ENCODE measurements at places on chromosomes 6 and 20.

GRCh38 chr20:47412083-47412482, 55.6 kb upstream of the ZMYND8 start:
- no peak for DNase-seq

DNA sequence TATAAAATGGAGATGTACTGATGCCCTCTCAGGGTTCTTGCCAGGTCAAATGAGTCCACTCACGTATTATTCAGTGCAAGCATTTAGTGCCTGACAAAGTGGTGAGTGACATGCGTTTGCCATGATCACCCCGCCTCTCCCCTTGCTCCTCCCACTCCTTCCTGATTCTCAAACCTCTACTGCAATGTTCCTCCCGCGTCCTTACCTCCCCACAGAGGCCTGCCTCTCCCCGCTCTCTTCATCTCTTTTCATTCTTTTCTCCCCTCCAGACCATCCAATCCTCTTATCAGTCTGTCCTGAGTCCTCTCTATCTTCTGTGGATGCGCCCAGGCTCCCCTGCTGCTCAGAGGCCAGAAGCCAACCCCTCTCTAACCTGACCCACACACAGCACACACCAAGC, 40.7 kb downstream of the KCNK5 start:
- DNase-seq, result no peak

- DNase-seq, result no peak
These were observed 82.0 kb downstream of the SERAC1 start for GRCh38 chr6:158086054-158086503.

GRCh38 chr20:57200882-57201695, 65.4 kb downstream of the BMP7 start:
- no peak for DNase-seq

GRCh38 chr6:17497535-17498095, 102.5 kb upstream of the FAM8A1 start:
- no peak for DNase-seq

GRCh38 chr20:1462834-1463233, 3.8 kb downstream of the NSFL1C start:
- no peak for DNase-seq

DNA sequence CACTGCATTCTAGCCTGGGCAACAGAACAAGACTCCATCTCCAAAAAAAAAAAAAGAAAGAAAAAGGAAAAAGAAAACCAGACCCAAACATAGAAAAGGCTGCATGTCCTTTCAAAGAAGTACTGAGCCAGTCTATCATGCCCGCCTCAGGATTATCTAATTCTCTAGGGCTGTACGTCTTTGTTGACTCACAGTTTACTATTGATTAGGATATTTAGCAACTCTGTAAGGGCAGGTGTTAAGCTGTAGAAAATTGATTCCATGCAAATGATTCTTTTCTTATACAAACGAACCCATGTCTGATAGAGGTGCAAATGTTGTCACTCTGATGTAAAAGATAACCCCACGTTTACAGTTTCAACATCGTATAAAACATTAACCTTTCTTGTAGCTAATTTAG, 209.0 kb downstream of the TTLL2 start:
- peak; percentile 56 for DNase-seq

DNA sequence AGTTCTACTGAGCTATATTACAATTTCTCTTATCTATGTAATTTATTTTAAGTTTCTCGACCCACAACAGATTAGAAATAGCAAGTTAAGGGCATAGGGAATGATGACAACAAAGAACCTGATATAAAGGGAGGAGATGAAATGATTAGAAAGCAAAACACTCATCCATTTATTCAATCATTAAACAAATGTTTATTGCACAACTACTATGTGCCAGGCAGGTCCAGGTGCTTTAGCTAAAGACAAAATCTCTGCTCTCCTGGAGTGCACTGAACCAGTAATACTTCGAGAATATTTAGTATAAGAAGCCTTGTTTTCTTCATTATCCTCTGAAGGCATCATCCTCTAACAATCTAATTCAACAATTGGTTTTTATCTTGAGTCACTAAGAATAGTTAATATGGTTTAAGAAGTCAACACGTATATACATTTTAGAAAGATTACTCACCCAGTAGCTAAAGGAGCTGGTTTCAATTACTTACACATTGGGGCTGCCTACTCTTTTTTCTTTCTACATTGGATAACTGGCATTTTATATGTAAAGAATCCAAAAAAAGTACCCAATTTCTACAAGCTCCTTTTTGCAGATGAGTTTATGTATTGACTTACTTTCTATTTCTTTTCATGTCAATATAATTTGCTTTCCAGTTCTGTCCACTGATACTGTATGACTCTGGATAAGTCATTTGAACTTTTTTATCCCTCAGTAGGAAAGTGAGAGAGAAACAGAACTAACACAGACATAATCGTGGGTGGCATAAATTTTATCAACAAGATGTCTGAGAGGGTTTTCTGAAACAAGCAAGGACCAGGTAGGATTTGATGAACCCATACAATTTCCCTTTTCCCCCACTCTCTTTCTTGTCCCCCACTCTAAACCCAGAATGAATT, 312.6 kb downstream of the CLIC5 start:
- DNase-seq, result no peak

DNA sequence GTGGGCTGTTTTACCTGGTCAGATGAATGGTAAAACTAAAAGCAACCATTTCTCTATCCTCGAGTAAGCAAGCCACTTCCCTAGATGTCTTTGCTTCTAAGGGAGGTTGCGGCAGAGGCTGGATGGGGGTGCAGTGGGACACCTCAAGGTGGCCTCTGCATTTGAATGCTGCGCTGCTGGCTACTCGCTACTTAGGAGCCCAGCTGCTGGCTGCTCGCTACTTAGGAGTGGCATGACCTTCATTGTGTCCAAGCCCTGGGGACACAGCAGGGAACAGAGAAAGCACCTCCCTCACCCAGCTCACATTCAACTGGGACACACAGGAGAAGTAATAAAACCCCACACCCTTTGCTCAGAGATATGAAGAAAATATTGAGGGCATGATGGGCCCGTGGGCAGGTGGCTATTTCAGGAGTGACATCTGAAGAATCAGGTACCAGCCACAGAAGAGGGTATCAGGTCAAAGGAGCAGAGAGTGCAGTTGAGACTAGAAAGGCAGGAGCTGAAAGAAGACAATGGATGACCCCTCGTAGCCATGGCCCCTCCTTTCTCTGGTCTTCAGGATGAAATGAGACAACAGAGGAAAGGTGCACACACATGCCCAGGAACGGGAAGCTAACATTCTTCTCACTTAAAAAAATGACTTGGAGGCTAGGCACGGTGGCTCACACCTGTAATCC, 149.4 kb downstream of the ZMYND8 start:
- no peak for DNase-seq

DNA sequence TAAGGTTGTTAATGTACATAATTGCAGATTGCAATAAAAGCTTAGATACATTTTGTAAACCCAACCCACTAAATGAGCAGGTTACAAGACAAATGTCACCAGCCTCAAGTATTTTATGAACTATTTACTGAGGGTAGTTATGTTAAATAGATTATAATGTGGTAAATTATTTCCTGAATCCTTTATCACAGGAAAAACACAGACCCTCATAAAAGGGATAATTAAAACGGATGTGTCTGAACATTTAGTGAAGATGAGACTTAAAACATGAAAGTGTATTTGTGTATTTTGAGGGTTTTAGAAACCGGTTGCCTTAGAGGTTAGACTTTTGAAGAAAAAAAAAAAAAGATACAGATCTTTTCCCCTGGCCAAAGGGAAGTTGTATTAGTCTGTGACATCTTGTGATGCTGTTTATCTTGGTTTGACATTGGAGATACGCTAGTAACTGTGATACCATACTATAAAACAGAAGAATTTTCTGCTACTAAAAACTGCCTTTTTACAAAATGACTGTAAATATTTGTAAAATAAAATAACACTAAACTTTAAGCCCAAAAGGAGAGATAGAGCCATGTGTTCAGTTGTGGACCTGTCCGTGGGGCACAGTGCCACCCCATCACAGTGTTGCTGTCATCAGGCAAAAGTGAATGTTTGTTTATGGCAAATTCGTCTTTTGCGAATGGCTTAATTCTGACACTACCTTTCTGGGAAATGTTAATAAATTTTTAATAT, 9.7 kb downstream of the DYNLT1 start:
- no peak for DNase-seq

GRCh38 chr20:44746367-44747165, 901 bp downstream of the KCNK15 start:
- no peak for DNase-seq
